ENCODE measurements at places on chromosomes 16 and 17.
A peak's percentile ranks its signal among the peaks of the same experiment; 100 is the strongest.

- no peak for DNase-seq
Measured at GRCh38 chr16:27191352-27191924, 11.9 kb upstream of the KDM8 start.

GRCh38 chr16:58249388-58249779 lies 45.4 kb downstream of the PRSS54 start:
- no peak for DNase-seq

DNA sequence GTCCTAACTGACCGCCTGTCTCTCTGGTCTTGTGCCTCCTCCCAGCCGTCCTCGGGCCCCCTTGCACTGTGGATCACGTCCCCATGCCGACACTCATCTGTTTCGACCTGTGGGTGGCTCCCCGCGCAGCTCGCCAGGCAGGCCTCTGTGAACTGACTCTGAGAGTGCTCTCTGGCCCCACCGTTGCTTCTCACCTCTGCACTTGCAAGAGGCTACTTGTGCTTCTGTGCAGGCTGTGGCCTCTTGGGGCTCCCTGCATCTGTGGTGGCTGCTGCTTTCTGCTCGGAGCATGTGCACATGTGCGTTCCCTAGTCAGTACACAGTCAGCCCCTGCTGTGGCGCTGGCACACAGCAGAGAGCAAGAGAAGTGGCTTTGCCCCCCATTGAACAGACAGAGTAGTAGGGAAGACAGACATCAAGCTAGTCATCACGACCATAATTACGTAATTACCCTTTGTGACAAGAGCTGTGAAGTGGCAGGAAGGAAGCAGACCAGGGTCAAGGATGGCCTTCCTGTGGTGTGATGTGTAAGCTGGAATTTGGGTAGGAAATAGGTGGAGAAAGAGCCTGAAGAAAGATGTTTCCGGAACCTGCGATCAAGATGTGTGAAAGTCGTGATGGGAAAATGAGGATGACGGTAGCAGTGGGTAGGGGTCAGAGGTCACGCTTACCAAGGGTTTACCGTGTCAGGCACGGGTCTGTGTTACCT lies 256.0 kb upstream of the CACNG5 start:
- DNase-seq, result no peak

DNA sequence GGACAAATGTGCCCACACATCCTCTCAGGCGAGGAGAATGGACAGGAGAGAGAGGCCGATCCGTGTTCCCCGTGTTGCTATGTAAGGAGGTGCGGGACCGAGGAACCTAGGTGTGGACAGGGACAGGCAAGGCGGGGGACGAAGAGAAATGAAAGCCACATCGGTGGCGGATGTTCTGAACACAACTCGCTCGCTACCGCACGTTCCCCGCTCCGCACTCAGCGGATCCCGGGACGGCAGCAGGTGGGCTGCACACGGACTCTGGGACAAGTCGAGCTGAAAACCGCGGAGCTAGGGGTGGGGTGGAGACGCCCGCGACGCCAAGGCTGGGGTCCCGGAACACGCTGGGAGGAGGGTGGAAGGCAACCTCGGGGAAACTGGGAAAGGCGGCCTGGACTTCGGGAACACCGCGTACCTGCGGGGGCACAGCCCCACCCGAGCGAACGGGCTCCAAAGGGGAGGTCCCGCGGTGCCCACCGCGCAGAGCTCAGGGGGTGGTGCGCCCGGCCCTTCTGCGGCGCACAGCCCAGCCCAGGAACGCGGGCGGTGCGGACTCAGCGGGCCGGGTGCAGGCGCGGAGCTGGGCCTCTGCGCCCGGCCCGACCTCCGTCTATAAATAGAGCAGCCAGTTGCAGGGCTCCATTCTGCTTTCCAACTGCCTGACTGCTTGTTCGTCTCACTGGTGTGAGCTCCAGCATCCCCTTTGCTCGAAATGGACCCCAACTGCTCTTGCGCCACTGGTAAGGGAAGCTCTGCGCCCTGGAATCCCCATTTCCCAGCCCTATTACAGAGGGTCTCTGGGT lies at the start of gene MT1E:
Gene MT1E, plus strand, starts transcription at position 642 of the 803 bp plus-strand sequence. Its CDS starts 71 bp downstream, at position 713.
- DNase-seq, result peak; percentile 85

- no peak for DNase-seq
Measured at GRCh38 chr17:48756830-48757251, 28.3 kb upstream of the HOXB13 start.

- DNase-seq, result no peak
Measured at GRCh38 chr17:75459590-75460267, 3.3 kb downstream of the TMEM94 start.

GRCh38 chr17:6912110-6913051 lies 80.9 kb upstream of the TEKT1 start:
- DNase-seq, result no peak

- no peak for DNase-seq
Measured at GRCh38 chr17:72150632-72151460, 30.0 kb downstream of the SOX9 start.

DNA sequence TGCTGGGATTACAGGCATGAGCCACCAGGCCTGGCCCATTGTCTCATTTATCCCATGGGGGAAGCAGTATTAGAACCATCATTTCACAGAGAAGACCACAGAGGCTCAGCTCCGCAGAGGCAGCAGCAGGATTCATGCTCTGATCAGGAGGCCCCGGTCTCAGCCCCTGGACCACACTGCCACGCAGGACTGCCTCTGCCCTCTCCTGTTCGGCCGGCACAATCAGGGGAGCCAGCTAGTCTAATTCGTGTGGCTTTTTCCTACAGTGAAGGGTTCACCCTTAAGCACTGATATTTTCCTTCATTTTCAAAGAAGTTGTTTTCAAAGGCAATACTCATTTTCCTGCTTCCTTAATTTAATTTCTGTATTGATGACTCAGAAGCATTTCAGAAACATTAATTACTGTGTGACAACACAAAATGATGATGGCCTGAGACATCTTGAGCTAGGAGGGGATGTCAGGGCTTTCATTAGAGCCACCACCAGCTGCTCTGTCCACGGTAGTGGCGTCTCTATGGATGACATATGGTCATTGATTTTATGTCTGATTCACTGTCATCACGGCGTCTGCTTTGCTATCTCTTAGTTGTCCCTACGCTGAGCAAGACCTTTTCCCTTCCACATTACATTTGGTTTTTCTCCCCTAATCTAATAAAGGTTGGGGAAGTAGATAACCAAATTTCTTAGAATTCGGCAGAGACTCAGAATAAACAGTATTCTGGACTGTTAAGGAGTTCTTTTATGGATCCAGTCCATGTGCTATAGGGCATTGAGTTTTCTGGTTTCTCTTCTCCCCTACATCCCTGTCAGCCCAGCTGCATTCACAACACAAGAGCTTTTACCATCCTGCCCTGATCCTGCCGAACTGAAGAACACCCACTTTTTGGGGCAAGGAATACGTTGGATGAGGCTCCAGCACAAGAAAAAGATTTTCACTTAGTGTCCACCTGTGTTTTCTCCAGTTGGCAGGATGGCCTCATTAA lies 314.0 kb downstream of the SLC39A11 start:
- DNase-seq, result no peak

DNA sequence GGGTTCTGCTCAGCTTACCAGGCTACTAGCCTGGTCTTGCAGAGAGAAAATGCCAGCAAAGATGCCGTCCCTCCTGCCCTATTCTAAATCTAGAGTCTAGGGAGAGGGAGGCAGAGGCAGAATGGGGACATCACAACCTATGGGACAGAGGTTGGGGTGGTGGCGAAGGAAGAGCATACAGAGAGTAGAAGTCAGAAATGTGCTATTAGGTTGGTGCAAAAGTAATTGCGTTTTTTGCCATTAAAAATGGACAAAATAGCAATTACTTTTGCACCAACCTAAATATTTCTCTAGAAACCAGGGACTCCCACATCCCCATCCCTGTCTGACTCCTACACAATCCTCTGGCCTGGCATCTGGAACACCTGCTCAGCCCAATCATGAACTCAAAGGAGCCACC lies 127.7 kb downstream of the GAS7 start:
- no peak for DNase-seq

DNA sequence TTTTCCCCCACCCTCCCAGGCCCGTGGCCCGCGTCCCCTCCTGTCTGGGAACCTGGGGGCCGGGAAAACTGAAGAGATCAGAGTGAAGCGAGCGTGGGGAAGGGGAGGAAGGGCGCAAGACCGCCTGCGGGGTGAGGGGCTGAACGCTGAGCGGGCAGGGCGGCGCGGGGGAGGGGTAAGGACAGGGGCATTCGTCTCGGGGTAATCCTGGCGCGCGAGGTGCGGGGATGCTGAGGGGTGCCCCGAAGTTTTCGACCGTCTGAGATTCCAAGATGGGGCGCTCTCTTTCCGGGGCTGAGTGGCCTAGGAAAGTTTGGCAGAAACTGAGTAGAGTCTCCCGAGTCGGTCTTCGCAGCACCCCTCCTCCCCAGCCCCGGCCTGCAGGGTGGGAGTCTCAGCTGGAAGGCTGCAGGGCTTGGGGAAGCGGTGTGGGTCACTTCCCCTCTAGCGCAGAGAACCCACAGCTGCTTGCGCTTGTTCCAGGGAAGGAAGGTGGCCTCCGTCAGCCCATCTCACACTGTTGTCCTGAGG lies 555 bp downstream of the TTYH2 start:
- DNase-seq, result no peak

- DNase-seq, result no peak
Measured at GRCh38 chr17:14717859-14718258, 417.0 kb downstream of the HS3ST3B1 start.

DNA sequence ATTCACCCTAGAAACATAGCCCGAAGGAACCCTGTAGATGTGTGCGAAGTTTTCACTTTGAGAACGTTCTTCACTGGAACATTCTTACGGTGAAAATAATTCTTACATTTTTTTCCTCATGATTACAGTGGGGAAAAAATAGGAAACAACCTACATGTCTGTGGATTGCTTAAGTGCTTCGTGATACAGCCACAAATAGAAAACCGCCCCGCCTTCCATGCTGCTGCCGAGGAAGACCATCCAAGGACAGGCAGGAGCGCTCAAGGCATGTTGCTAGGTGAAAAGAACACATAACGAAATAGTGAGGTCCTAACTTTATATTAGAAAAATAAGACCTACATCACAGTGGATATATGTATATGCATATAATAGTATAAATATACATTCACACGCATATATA lies 78.8 kb downstream of the BMERB1 start:
- no peak for DNase-seq
